Spinal cord (tissue), 10 donors: ENCODE measurements at places on chromosomes 2 and 18. TPM values are rescaled to one million over a fixed set of nuclear protein-coding genes. Genes with fewer than 3 reads are reported as not detected.

DNA sequence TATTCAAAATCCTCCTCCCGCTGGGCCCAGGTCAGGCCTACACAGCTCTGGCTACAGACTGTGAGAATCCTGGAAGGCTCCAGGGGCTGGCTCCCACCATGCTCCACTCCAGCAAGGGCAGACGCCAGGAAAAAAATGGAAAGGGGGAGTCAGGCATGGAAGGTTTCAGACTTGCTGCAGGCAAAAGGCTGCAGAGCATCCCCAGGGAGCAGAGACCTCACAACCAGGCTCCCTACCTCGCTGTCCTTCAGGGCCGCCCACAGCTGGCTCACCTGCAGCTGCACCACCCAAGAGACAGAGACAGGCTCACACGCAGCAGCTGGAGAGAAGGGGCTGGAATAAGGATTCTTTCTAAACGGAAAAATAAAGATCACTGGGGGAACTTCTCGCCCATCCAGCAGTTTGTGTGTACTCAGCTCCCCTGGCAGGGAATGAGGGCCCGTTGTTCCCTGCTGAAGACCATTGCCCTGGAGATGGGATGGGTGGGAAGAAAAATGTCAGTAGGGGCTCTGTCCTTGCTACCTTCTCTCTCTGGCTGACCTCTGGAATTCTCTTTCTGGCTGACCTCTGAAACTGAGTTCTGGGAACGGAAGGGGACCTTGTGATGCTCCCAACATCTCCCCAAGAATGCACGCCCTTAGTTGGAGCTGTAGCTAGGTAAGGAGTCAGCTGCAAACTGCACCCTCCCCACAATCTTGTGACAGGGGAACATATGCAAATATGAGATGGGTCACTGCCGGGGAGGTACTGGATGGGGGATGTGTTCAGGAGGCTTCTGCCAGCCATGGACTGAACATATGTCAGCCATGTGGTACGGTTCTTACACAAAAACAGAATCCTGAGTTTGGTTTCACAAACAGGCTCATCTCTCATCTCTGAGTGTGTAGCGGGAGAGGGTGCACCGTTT is 34.5 kb downstream of the BCL2 start:
- H3K27ac ChIP-seq = peak overlapping the region; percentile 74
- H3K4me3 ChIP-seq = no peak overlapping the region
- H3K4me1 ChIP-seq = peaks cover 32% of the 10 kb centered on the region
- no peak for DNase-seq
- H3K27me3 ChIP-seq = no peaks in the 10 kb centered on the region

- no peak overlapping the region for H3K4me3 ChIP-seq
- no peaks in the 10 kb centered on the region for H3K36me3 ChIP-seq
- H3K4me1 ChIP-seq = no peaks in the 10 kb centered on the region
- no peak for DNase-seq
- no peaks in the 10 kb centered on the region for H3K27me3 ChIP-seq
- H3K27ac ChIP-seq = no peak overlapping the region
Measured at GRCh38 chr18:39564716-39565115, 1999.1 kb upstream of the CELF4 start.

GRCh38 chr2:105384861-105385260 is 14.0 kb downstream of the FHL2 start:
- no peak overlapping the region for H3K4me3 ChIP-seq
- H3K4me1 ChIP-seq = no peaks in the 10 kb centered on the region
- no peak for DNase-seq
- no peaks in the 10 kb centered on the region for H3K36me3 ChIP-seq
- peaks cover 2% of the 10 kb centered on the region for H3K27me3 ChIP-seq

DNA sequence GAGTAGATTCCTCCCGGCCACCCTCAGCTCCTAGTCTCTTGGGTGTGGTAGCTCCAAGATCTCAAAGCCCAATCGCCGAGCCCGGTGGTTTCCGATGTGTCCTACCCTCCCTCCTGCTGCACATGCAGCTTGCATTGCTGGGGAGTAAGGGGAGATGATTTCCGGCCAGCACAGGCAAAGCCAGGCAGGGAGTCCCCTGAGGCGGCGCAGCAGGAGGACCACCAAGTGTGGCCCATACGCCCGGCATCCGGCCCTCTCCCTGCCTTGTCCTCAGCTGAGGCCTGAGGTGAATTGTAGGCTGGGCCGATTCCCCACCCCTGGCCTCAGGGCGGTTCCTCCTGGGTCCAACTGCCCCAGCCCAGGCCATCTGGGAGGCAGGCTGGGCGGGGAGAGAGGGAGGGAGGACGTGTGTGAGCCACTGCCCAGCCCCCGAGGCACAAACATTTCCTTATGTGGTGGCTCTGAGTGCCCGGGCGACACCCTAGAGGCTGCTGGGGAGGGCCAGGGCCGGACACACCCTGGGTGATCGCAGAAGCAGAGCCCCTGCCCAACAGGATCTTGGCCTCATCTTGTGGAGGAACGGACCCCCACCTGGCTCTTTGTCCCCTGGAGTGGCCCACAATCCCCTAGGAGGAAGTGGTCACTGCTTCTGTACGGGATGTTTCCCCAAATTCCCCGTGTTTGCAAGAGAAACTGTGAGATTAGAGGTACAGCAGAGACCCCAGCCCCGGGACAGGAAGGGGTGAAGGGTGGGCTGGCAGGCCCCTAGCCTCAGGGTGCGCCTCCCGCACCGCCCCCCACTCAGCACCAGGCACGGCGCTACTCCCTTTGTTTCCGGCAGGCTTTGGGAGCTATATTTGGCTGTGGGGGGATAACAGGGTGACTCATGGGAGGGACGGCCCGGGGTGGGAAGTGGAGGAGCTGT is 41.9 kb upstream of the PTMA start:
- H3K4me3 ChIP-seq = peak overlapping the region; percentile 36
- no peaks in the 10 kb centered on the region for H3K27me3 ChIP-seq
- H3K4me1 ChIP-seq = peaks cover 40% of the 10 kb centered on the region
- no peak for DNase-seq

- no peaks in the 10 kb centered on the region for H3K27me3 ChIP-seq
- DNase-seq = no peak
- no peak overlapping the region for H3K4me3 ChIP-seq
- no peaks in the 10 kb centered on the region for H3K4me1 ChIP-seq
- no peak overlapping the region for H3K27ac ChIP-seq
Measured at GRCh38 chr2:15521641-15522181, 39.4 kb downstream of the NBAS start.

DNA sequence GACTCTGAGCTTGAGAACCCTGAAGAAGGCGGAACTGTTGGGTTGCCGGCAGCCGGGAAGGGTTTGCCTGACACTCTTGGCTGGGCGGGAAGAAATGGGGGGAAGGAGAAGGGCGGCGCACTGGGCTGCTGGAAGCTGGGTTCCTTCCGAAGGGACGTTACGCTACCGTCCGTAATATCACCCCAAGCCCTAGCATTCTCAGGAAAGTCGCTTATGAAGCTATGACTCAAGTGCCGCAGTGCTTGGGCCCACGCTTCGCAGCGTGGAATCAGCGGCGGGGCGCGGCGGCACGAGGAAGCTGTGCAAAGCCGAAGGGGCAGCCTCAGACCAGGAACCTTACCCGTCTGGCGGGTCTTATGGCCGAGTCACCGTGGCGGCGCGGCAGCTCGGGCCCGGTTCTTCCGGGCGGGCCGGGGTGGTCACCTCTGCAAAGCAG is 50.2 kb upstream of the SIGLEC15 start:
- peak overlapping the region; percentile 78 for H3K4me3 ChIP-seq
- peaks cover 8% of the 10 kb centered on the region for H3K4me1 ChIP-seq
- H3K36me3 ChIP-seq = no peaks in the 10 kb centered on the region

DNA sequence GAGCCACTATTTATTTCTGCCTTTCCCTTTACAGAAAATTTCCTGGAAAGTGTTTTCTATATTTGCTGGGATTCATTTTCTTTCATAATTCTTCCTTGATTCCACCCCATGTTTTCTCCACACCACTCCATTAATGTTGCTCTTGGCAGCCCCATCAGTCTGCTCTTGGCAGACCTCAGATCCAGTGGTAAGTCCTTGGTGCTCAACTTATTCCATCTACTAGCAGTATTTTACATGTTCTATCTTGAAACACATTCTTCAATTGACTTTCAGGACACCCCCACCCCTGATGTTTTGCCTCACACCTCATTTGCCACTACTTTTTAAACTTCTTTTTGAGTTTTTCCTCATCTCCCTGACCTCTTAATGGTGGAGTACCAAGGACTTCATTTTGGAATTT is 65.0 kb downstream of the HNMT start:
- H3K27me3 ChIP-seq = no peaks in the 10 kb centered on the region
- no peaks in the 10 kb centered on the region for H3K4me1 ChIP-seq
- H3K27ac ChIP-seq = no peak overlapping the region
- no peak overlapping the region for H3K4me3 ChIP-seq
- no peak for DNase-seq
- no peaks in the 10 kb centered on the region for H3K36me3 ChIP-seq

DNA sequence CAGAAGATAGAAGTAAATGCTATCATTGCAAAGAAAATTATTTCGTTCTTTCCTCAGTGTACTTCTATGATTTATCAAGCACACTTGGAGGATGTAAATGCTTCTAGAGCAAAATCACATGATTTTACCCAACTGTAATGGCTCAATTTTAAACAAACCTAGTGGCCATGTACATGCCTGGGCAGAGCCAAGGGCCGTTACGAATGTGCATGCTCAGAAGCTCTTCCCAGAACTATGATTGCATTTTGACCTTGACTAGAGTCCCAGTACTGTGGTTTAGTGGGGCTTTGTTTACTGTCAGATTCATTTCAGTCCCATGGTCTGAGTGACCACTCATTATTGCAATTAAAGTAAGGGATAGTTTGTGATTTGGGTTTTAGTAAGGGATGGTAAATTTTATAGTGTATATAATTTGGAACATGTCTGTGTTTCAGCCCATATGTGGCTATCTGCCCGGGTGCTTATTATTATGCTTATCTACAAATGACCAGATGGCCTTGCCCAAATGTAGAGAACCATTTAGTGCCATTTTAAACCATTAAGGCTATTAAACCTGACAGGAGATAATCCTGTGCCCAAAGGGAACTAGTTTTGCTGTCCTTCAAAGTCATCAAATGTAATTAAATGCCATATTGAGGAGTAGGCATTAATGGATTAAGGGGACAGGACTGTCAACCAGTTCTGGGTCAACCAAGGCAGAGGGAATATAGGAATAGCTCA is 239.1 kb downstream of the ICOS start:
- no peaks in the 10 kb centered on the region for H3K36me3 ChIP-seq
- H3K4me3 ChIP-seq = no peak overlapping the region
- DNase-seq = no peak
- no peak overlapping the region for H3K27ac ChIP-seq
- H3K27me3 ChIP-seq = no peaks in the 10 kb centered on the region
- H3K4me1 ChIP-seq = no peaks in the 10 kb centered on the region

DNA sequence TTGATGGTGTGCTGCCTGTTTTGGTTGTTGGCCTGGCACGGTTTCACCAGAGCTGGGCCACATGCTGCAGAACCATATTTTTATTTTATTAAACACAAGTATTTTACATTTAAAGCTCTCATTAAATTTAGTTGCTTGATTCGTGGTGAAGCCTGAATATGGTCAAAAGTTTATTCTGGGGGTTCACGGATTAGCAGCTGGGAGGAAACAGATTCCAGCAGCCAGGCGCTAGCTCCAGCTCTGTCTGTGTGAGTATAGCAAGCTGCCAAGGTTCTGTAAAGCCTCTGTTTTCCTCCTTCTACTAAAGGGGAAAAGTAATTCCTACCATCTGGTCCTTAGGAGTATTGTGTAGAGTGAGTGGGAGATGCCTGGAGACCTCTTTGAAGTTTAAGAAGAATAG is 22.5 kb downstream of the GATA6 start:
- H3K27me3 ChIP-seq = peaks cover 21% of the 10 kb centered on the region
- H3K27ac ChIP-seq = peak overlapping the region; percentile 25
- no peak for DNase-seq

- H3K36me3 ChIP-seq = no peaks in the 10 kb centered on the region
- H3K4me1 ChIP-seq = no peaks in the 10 kb centered on the region
- H3K27me3 ChIP-seq = no peaks in the 10 kb centered on the region
- DNase-seq = no peak
Measured at GRCh38 chr2:75174981-75175380, 24.3 kb downstream of the TACR1 start.

- peaks cover 8% of the 10 kb centered on the region for H3K4me1 ChIP-seq
- H3K27me3 ChIP-seq = no peaks in the 10 kb centered on the region
- no peak overlapping the region for H3K27ac ChIP-seq
- DNase-seq = no peak
- no peak overlapping the region for H3K4me3 ChIP-seq
- no peaks in the 10 kb centered on the region for H3K36me3 ChIP-seq
Measured at GRCh38 chr2:174761837-174762236, 2.4 kb downstream of the CHRNA1 start.

- no peaks in the 10 kb centered on the region for H3K36me3 ChIP-seq
- no peaks in the 10 kb centered on the region for H3K27me3 ChIP-seq
- H3K4me1 ChIP-seq = no peaks in the 10 kb centered on the region
- no peak overlapping the region for H3K27ac ChIP-seq
- DNase-seq = no peak
Measured at GRCh38 chr18:51522821-51523220, 325.3 kb upstream of the MEX3C start.

DNA sequence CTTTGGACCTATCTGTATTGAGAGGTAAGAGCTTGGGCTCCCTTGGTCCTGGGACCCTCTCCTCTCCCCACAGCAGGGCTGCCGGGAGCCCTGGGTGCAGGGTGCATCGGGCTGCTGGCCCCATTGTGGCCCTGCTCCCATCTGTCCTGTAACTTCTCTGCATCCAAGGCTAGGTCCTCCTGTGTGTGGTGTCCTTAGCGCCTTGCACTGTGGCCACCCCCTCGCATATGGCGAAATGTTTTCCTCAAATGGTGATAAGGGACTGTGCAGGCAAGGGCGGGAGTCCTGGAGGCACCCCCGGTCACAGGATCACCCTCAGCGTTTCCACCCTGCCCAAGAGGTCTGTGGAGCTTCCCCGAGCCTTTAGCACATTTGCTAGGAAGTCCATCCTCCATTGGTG is 208.2 kb downstream of the SH3RF3 start:
- no peak overlapping the region for H3K4me3 ChIP-seq
- peaks cover 12% of the 10 kb centered on the region for H3K4me1 ChIP-seq
- peaks cover 3% of the 10 kb centered on the region for H3K27me3 ChIP-seq
- no peaks in the 10 kb centered on the region for H3K36me3 ChIP-seq
- no peak for DNase-seq
- no peak overlapping the region for H3K27ac ChIP-seq

DNA sequence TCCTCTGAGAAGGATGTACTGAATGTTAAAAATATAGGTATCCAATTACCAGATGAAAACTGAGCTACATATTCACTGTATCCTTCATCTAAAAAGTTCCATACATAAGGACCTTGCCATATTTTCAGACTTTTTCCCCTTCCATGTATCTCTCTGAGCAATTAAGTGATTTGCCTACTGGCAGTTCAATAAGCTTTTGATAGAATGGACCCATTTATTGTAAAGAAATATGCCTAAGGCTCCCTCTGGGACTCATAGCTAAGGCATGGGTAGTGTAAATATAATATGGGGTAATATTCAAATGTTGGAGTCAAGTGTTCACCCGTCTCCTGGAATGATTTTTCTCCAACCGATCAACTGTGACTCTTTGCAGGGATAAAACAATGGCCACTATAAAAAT is 135.4 kb upstream of the FSHR start:
- no peaks in the 10 kb centered on the region for H3K36me3 ChIP-seq
- H3K27ac ChIP-seq = no peak overlapping the region
- no peak for DNase-seq
- no peaks in the 10 kb centered on the region for H3K4me1 ChIP-seq
- H3K4me3 ChIP-seq = no peak overlapping the region

GRCh38 chr18:62585274-62586150 is 62.7 kb downstream of the ZCCHC2 start:
- H3K4me1 ChIP-seq = peaks cover 20% of the 10 kb centered on the region
- DNase-seq = no peak
- H3K27me3 ChIP-seq = no peaks in the 10 kb centered on the region
- no peak overlapping the region for H3K4me3 ChIP-seq
- no peak overlapping the region for H3K27ac ChIP-seq

Gene KCNG2
- total RNA-seq = 1.4 TPM

Gene WNT6
- total RNA-seq = 1.6 TPM

Gene TLX2
- not detected for total RNA-seq

Gene CYTIP
- 5.9 TPM for total RNA-seq

Gene POTEC
- not detected for total RNA-seq

Gene ZNF532
- 106 TPM for total RNA-seq
